ENCODE measurements at places on chromosomes 5 and 9.

DNA sequence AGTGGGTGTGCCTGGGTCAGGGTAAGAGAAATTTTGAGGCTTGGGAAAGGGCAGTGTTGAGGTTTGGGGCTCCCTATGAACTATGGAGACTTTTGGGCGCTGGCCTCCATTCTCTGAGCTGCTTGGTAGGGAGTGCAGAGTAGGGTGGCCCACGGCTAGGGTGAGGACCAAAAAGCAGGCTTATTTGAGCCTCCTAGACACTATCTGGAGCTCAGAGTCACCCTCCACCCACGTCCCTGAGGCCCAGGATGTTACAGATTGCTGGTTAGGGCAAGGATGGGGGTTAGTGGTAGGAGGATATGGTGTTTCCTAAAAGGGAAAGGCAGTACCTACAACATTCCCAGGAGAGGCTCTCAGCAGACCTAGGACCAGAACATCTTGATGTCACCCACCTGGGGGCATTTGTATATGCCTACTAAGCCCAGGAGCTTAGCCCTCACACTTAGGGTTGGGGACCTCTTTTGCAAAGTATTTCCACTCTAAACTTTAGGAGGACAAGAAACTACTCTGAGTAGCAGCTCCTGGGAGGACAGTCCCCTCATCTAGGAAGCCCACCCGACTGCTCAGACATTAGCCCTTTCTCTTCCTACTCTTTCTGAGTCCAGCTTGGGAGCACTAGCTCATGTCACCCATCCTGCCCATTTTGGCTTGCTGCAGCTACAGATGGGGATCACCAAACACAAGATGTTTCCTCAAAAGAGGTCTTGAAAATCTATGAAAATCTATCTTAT, 2.3 kb downstream of the SHROOM1 start:
- DNase-seq: no peak

DNA sequence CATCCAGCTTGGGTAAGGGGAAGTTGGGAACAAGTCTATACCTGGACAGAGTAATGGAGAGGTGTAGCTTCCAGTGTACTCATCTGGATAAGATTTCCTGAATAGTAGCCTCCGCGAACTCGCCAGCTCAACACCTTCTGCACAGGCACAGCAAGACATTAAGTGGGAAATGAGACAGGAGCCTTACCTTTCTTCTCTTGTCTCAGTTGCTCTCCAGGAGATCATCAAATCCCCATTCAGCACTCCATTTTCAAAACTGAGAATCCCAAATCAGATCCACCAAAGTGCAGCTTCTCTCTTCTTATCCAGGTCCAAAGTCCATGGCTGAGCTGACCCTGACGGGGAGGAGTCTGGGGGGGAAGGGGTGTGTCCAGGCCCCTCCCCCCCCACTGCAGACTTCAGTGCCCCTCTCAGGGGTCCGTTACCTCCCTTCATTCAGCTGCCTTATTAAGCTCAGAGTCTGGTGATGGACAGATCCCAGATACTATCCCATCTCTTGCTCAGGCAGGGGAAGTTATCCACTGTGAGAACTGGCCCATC, 5.9 kb upstream of the MGAT1 start:
- no peak for DNase-seq

DNA sequence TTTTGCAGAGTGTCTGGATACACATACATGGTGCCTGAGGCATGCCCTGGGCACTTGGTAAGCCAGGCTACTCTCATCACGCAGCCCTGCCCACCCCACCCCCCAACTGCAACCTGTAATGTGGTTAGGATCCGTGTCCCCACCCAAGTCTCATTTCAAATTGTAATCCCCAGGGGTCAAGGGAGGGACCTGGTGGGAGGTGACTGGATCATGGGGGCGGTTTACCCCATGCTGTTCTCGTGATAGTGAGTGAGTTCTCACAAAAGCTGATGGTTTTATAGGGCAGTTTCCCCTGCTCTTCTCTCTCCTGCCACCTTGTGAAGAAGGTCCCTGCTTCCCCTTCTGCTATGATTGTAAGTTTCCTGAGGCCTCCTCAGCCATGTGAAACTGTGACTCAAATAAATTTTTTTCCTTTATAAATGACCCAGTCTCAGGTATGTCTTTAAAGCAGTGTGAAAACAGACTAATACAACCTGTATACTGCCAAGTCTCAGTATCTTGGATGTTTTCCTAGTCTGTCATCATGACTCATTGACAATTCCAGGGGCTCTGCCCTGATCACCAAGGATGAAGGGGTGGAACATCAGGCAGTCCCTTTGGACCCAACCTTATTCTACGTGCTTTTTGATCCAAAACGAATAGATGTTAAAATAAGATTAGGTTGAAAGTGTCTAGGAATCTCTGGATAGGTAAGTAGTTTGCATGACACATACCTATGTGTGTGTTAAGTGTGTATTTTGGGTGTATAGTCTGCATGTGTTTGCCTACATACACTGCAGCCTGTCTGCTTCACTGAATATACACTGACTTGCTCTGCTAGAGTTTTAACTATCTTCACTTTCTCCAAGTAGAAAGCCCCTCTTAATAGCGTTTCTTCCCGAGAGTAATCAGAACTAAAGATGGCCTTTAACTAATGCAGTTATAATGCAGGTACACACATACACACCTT, 293.8 kb downstream of the SLIT3 start:
- no peak for DNase-seq

- DNase-seq: no peak
Measured at GRCh38 chr5:96876292-96876850, at the start of gene ERAP2. ERAP2 (plus strand) TSS chr5:96876500; CDS start chr5:96879686, 3,186 bp downstream.

- no peak for DNase-seq
Measured at GRCh38 chr5:110304176-110304575, 422.3 kb downstream of the TMEM232 start.

- DNase-seq: no peak
Measured at GRCh38 chr9:6605202-6605601, 40.3 kb downstream of the GLDC start.

- DNase-seq: no peak
Measured at GRCh38 chr5:95184924-95185323, 100.0 kb downstream of the MCTP1 start.

- DNase-seq: no peak
Measured at GRCh38 chr5:180785794-180786221, 16.8 kb downstream of the MGAT1 start.

DNA sequence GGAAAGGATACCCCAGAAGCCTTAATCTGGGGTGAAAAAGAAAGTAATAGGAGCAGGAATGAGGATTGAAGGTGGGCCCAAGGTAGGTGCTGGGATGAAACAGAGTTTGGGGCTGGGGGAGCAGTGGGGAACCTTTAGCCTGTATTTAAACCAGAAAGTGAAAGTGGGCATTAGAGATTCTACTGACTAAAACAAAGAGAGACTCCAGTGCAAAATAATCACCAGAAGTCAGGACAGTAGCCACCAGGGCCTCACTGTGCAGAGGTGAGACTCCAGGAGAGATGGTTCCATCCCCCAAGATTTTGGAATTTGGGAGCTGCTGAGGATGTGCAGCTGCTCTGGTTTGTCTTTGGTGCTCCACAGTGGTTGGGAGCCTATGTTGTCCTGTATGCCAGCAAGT, 13.1 kb downstream of the DNAJB5 start:
- DNase-seq: no peak

DNA sequence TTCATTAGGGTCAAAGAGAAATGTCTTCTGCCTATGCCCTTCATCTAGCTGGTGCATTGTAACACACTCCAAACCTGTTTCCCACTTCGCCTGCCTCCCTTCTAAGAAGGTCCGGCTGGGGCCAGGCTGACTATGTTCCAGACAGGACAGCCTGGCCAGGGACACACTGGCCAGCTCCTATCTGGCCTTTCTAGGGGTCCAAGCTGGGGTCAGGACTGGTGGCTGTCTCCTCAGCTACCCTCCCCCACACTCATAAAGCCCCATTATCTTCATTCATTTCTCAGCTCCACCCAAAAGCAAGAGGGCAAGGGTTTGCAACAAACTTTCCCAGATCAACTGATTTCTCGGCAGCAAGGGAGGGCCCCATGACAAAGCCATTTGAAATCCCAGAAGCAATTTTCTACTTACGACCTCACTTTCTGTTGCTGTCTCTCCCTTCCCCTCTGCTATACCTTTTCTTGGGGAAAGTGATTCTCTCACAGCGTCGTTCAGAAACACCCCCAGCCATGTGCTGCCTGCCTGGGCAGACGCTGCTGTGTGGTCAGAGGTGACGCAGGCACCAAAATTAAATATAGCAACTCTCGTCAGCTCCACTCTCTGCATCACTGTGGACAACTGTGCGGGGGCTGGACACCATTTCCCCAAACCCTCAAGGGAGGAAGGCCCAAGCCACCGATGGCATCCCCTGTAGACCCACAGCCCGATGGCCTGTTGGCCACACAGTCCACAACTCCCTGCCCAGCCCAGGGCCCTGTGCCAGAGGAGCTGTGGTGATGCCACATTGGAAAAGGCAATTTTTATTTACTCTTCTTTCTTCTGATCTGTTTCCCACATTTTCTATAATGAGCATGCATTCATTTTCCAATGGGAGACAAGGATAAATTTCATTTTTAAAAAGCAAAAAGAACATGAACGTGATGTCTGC, 6.1 kb downstream of the IL13 start:
- no peak for DNase-seq

GRCh38 chr9:135249711-135250110, 162.2 kb downstream of the OLFM1 start:
- no peak for DNase-seq

DNA sequence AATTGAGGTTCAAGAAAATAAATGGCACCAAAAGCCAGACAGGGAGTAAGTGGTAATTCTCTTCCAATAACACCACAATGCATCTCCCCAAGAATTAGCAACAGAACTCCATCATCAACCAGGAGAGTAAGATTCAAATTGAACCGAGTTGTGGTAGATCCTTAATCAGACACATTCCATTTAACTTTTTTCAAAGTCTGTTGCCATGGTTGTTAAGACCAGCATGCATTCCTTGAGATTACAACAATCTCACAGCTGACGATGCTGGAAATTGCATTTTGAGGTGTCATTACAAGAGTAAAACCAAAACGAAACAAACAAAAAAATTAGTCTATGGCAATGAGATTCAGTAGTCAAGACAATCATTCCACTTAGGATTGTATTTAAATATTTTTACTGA, 78.9 kb upstream of the ZNF462 start:
- DNase-seq: no peak

DNA sequence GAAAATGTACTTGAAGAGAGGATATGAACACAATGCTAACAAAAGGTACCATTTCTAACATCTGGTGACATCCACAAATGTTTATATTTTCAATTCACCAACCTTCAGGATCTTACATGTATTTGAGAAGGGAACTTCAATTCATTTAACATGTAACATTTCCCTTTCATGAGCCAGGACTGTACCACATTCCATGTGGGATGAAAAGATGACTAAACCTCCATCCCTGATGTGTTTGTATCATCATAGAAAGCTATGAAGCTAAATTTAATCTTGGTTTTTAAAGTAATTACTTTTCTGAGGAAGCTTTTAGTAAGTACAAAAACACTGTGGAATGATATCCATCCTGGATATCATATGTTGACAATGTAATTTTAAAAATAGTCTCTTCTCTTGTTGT, 78.2 kb upstream of the GNA14 start:
- no peak for DNase-seq

- no peak for DNase-seq
Measured at GRCh38 chr5:54680998-54681397, 163.4 kb downstream of the SNX18 start.

- DNase-seq: no peak
Measured at GRCh38 chr5:84859056-84859455, 474.4 kb upstream of the EDIL3 start.

DNA sequence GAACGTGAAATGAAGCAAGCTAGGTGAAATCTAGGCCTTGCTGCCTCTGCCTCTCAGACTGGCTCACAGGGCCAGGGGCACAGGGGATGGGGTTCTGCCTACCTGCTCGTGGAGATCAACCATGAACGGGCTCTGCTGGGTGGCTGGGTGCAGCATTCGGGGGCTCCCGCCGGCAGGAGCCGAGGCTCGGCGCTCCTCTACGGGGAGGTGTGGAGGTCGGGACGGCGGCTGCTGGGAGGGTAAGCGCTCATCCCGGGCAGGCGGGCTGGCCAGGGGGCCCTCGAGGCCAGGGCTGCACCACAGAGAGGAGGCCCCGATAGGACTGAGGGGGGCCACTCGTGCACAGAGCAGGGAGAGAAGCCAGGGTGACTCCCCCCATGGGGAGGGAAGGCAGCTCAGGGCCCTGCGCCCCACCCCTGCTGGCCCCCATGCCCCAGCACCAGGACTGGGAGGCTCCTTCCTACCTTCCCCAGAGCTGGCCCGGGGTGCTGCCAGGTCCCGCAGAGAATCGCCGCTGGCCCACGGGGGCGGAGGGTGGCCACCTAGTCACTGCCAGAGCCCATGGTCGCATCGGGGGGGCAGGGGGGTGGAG, 5.2 kb downstream of the RNF44 start:
- DNase-seq: no peak

DNA sequence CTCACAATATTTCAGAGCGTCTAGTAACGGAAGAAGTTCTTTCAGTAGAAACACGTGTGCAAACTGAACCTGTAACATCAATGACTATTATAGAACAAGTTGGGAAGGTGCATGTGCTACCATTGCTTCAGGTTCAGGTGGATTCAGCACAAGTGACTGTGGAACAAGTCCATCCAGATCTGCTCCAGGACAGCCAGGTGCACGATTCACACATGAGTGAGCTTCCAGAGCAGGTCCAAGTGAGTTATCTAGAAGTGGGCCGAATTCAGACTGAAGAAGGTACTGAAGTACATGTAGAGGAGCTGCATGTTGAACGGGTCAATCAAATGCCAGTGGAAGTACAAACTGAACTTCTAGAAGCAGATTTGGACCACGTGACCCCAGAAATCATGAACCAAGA, 17.4 kb upstream of the NIM1K start:
- DNase-seq: no peak

DNA sequence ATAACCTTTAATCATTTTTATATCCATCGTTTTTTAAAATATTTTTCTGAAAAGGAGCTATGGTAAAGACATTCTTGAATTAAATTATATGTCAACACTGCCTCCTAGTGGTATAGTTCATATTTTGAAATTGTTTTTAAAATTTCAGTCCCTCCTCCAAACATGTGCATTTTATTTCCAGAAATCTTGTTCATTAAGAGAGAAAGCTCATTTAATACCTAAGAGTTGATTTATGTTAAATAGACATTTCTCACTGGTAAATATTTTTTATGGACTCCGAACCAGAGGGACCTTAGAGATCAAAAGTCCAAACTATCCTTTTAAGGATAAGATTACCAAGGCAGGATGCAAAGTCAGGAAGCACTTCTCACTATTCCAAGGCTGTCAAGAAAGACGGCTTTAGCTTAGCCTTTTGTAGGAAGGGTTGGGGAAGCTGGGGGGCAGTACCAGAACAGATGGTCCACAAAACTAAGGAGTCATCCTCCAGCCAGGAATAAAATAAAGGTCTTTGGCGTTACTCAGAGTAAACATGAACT, 21.6 kb downstream of the BHMT start:
- no peak for DNase-seq

GRCh38 chr5:160259341-160259740, 30.0 kb downstream of the FABP6 start:
- no peak for DNase-seq

DNA sequence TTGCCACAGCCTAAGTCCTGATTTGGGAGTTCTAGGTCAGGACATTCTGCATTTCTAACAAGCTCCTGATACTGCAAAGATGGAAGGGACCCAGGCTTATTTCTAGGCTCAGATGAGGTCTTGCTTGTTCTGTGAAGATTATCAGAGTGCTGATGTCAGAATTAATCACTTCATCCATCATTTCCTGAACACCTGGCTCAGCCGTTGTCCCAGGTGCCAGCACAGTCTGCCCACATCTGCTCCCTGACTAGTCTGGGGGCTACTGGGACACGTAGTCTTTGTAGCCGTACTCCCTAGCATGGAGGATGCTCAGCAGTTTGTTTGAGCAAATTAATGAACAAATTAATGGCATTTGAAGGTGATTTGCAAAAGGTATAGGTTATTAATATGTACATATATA, 17.9 kb upstream of the SPINK4 start:
- DNase-seq: no peak

All from stimulated activated CD8-positive, alpha-beta memory T cell treated with anti-CD3 and anti-CD28 coated beads, Interleukin-4, amount 100 ng/mL, for 1 hour (primary cell).